ENCODE measurements at places on chromosomes 12 and 14.

DNA sequence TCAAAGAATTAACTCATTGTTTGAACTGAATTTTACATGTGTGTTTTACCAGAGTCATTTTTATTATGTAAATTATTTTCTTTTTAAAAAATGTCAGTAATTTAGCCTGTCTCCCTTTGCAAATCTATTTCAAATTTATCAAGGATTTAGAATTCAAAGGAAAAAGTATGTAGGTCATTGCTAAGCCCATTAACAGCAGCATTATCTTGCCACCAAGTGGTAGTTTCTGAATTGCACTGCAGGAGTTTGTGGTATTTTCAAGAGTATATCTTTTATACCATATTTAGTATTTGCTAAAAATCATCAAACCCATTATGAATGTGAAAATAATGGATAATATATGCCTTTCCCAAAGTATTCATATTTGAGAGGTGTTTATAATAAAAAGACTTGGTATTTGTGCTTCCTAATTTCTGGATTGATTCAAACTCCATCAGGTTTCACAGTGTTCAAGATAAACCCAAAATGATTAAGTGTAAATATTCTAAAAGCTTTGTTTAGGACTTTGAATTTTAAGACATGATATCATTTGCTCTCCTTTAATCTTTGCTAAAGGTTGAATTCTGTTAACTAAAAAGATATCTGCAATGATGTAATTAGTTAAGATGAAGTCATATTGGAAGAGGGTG lies 711.4 kb downstream of the FSCB start:
- peak; percentile 4 for DNase-seq

- peak; percentile 34 for DNase-seq
Measured at GRCh38 chr14:76331328-76332011, 44.5 kb upstream of the ESRRB start.

DNA sequence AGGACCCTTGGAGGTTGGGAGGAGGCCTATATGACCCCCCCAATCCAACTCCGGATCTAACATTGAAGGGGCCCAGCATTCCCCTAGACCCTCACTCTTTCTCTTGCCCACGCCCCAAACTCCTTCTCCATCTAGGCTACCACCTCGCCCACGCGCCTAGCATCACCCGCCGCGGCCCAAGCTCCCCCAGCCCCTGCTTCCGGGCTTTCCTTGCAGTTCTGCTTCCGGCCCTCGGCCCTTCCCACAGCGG lies 445 bp downstream of the CERS5 start:
- DNase-seq: no peak

GRCh38 chr12:43060742-43061141 lies 471.2 kb upstream of the PRICKLE1 start:
- no peak for DNase-seq

DNA sequence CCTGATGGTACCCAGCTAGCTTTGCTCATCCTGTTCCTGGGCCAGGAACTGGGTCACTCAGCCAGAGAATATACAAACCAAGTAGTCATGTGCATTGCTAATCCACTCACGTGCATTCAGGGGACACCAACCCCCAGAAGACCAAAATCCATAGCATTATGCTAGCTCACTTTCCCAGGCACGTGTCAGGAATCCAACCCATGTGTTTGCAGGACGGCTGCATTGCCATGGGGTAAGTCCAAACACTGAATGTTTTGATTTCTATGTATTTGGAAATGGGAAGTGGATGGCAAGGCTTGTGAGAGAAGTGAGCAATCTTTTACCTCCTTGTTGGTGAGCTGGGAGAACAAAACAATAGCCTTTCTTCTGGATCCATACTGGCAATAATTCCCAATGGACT lies 87.1 kb upstream of the FOXN3 start:
- no peak for DNase-seq

DNA sequence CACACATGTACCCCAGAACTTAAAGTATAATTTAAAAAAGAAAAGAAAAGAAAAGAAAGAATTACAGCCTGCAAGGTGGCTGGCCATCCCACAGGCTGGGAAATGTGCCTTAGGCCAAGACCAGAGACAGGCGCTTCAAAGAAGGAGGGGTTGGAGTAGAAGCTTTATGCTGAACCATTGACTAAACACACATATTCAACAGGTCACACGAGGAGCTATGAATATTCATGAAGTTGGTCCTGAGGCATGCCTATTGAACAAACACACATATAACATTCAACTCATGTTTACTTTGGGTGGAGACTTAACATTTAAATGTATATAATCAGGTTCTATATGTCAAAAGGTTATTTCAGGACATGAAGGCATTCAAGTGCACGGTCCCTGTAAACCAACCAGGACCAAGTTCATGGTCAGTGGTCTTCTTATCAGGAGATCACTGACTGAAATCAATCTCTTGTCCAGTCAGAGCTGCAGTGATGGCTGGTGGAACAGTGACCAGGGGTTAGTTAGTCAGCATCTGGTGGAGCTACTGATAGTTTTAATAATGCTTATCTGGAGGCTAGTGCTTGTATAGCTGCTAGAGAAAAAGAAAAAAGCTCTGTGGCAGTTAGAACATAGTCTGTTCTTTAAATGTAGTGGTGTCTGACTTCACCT lies 35.6 kb upstream of the ITPR2 start:
- no peak for DNase-seq

- DNase-seq: peak; percentile 64
Measured at GRCh38 chr14:92729634-92730358, 18.6 kb downstream of the LGMN start.

DNA sequence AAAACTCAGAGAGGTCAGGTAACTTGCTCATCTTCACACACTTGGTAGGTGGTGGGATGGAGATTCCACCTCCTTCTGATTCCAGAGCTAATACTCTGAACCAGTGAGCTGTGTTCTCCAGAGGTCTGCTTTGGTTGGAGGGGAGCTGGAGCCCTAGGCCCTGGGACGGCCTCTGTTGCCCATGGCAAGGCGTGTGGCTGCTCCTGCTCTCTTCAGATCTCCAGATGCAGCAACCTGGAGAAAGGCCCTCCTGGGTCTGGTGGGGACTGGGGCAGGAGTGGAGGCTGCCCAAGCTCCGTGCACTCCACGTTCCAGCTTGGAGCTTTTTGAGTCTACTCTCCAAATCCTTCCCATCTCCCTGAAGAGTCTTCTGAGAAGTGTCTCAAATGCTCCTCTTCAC lies 10.7 kb downstream of the CCND2 start:
- DNase-seq: no peak

GRCh38 chr12:5557906-5558305 lies 126.0 kb downstream of the NTF3 start:
- DNase-seq: no peak

DNA sequence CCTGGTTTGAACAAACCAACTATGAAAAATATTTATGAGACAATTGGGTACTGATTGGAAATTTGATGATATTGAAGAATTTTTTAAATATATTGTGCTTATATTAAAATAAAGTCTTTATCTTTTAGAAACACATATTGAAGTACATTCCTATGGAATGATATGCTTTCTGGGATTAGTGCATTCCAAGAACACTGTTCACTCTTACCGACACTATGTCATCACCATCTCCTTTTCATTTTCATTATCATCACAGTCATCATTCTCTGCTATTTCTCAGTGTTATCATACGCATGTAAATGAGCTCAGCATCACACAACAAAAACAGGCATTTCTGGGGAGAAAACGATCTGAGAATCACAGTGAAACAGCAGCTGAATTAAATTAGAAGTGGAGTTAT lies 513.3 kb upstream of the CCDC196 start:
- no peak for DNase-seq

GRCh38 chr14:24219521-24219920 lies 3.7 kb upstream of the MDP1 start:
- no peak for DNase-seq

DNA sequence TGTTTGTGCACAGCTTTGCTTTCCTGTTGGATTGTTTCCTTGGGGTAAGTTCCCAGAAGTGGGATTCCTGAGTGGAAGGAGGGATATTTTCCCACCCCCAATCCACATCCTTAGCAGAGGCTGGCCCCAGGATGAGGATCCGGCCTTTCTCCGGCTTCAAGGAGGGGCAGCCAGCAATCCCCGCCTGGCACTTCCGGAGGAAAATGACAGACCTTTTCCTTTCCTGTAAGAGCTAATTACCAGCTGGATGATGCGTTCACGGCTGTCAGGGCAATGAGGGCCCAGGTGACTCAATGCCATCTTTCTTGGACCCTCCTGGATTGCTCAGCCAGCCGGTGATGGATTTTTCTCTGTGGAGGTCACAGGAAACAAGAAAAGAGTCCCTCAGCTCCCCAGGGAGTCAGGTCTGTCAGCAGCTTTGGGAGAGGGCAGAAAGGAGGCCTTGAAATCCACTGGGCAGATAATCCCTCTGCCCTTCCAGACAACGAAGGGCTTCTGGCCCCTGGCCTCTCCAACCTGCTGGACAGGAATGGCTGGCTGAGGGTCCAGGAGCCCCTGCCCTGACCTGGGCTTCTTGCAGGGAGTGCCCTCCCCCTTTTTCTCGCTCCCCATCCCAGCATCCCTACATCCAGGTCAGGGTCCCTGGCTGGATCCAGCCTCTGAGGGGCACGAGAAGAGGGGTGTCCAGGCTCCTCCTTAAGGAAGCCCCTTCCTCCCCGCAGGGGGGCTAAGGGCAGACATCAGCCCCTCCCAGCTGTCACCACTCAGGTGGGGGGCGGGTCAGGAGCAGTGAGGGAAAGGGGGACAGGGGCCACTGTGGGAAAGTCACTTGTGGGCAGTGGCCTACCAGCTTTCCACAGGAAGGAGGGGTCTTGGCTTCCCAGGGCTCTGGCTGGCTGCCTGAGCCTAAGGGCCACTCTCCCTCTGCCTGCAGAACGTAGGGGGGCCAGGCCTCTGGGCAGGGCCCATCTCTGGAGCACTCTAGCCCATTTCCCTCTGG lies 16.1 kb upstream of the CCDC85C start:
- no peak for DNase-seq

- no peak for DNase-seq
Measured at GRCh38 chr12:47980779-47981495, 17.5 kb downstream of the TMEM106C start.

GRCh38 chr12:124233846-124234640 lies 60.9 kb upstream of the RFLNA start:
- no peak for DNase-seq

DNA sequence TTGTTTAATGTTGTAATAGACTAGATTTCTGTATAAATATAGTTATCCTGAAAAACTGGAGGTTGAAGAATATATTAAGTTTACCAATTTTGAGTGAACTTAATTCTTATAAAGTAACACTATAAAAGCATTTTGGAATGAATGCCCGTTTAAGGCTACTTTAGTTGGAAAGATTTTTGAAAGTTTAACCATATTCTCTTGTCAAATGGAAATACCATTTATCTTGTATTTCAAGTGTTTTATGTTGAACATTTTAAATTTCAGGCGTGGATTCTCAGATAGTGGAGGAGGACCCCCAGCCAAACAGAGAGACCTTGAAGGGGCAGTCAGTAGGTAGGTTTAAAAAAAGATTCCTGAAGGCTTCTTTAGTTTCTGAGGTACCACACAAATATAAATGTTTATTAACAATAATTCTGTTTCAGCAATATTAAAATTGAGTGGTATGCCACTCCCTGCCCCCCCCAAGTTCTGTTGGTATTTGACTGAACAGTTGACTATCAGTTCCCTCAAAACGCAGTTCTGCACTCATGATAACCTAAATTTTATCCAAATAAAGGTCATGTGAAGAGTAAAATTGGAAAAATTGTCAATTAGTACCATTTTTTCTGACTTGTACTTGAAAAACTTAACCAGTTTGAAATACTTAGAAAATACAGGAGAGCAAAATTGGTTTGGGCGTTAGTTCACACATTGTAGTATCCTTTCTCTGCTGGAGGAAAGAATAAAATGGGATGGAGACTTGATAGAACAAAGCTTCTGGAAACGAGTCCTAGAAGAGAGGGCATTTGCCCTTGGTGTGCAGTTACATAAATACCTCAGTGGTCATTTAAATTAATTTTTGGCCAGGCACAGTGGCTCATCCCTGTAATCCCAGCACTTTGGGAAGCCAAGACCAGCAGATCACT lies 1.5 kb downstream of the PNN start:
- DNase-seq: no peak

GRCh38 chr12:7905071-7905470 lies 30.9 kb downstream of the SLC2A3 start:
- peak; percentile 5 for DNase-seq

DNA sequence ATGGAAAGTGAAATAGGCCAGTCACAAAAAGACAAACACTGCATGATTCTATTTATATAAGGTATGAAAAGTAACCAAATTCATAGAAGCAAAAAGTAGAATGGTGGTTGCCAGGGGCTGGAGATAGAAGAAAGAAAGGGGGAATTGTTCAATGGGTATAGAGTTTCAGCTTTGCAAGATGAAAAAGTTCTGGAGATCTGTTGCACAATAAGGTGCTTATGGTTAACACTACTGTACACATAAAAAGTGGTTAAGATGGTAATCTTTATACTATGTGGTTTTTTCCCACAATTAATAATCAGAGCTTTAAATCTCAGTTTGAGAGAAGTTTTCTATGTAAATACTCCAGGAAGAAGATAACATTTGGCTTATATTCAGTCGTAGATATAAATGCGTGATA lies 73.4 kb downstream of the SLC38A4 start:
- DNase-seq: no peak
